ENCODE measurements at places on chromosomes 6 and 20. TPM values are rescaled to one million over a fixed set of nuclear protein-coding genes. Genes with fewer than 3 reads are reported as not detected.

The SLC17A1 gene
- polyA plus RNA-seq: not detected

The COL12A1 gene
- 4.6 TPM for polyA plus RNA-seq

- no peak for DNase-seq
These were observed 544 bp upstream of the TP53INP2 start for GRCh38 chr20:34703424-34704176.

- no peak for DNase-seq
These were observed 128.6 kb upstream of the PLCB4 start for GRCh38 chr20:8940326-8940725.

DNA sequence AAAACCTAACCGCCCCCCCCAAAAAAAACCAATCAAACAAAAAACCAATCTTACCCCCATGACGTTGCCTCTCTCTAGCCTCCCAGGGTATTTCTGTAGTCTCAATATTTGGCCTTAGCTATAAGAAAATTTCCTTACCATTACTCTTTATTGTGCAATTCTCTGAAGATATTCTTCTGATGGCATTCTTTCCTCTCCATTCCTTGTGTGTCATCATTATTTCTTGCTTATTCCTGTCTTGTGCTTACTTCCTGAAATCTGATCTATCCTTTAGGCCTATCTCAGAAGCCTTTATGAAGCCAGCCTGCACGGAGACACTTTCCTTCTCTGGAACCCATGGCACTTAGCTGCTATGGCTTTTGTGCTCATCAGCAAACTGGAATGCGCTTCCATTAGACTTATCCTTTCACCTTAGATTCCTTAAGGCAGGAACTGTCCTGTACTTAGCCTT, 65.9 kb upstream of the DDR1 start:
- no peak for DNase-seq

- DNase-seq: no peak
These were observed 46.2 kb downstream of the EDN1 start for GRCh38 chr6:12336121-12336971.

The JAG1 gene
- 5.4 TPM for polyA plus RNA-seq

DNA sequence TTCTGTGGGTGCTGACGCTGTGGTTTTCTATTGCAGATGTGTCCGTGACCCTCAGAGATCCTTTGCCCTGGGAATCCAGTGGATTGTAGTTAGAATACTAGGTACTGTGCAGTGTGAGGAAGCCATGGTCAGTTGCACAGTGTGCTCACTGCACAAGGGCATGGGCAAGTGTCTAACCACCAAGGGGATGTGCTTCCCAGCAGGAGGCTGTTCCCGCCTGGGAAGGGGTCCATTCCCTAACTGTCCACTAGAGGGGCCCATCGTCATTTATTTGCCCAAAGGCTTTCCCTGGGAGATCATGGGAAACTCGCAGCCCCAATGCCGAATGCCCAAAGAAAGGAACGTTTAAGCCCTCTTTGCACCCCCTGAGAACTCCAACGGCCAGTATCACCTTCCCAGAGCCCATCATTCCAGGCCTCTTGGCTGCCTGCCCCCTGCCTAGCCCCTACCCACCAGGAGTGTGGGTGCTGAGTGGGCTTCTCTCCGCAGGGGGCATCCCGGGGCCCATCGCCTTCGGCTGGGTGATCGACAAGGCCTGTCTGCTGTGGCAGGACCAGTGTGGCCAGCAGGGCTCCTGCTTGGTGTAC, 26.2 kb downstream of the SLCO4A1 start:
- DNase-seq: peak; percentile 77

Data from psoas muscle (tissue), 8 donors.